ENCODE measurements at places on chromosomes 3 and 15.

DNA sequence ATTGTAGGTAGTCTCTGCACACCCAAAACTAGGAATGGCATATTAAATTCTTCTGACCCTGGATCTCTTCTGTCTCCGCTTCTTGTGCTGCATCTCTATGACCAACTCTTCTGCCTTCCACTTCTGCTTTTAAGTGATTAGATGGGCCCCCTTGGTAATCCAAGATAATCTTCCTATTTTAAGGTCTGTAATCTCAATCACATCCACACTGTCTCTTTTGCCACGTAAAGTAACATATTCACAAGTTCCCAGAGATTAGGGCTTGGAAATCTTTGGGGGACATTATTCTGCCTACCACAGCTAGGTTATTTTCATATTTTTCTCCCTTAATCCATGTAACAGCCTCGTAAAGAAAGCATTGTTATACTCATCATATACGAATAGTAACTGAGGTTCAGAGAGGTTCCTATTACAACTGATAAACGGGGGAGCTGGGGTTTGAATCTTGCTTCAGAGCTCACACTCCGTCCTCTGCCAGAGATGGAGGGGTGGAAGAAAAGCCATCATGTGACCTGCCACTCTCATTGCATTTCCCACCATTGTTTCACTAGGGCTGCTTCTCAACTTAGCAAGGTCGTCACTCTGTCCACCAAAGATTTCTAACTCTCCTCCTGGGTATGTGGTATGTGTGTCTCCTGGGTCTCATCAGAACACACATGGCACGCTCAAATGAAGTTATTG, 6.6 kb upstream of the CD47 start:
- DNase-seq, result no peak

DNA sequence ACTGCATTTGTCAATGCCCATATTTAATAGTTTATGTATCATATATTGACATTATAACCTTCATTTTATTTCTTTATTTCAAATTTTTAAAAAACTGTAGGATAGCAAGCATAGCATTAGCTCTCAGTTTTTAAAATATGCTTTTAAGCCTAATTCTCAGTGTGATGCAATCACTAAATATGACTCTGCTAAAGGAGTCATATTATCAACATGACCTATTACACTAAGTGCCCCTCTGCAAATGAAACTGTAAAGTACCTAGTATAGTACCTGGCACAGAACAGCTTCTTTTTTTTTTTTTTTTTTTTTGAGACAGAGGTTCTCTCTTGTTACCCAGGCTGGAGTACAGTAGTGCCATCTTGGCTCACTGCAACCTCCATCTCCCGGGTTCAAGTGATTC, 179.4 kb upstream of the CGNL1 start:
- no peak for DNase-seq

DNA sequence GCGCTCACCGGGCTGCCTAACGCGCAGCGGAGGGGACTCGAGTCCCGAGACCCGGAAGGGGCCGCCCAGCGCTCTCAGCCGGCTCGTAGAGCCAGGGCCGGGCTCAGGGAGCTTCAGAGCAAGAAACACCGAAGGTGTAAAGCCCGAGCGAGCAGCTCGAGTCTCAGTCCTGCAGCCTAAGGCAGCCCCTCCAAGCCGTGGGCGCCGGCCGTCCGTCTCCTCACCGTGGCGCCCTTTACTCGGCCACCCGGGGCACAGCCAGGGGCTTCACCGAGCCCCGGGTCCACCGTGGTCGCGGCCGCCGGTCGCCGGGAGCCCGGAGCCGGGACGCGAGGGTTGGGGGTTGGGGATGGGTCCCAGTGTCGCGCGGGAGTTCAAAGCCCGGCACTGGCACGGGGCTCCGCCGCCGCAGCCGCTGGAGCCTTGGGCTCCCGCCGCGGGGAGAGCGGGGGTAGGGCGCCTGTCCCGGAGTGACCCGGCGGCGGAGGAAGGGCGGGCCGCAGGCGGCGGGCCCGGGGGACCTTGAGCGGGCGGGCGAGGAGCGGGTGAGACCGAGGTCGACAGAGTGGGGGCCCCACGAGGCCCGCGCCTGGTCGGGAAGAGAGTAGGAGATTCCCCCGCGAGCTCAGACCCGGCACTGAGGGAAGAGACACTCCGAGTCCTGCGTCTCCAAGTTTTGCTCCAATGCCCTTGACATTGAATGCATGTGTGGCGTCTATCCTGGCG, 26.9 kb upstream of the THRB start:
- DNase-seq, result no peak

DNA sequence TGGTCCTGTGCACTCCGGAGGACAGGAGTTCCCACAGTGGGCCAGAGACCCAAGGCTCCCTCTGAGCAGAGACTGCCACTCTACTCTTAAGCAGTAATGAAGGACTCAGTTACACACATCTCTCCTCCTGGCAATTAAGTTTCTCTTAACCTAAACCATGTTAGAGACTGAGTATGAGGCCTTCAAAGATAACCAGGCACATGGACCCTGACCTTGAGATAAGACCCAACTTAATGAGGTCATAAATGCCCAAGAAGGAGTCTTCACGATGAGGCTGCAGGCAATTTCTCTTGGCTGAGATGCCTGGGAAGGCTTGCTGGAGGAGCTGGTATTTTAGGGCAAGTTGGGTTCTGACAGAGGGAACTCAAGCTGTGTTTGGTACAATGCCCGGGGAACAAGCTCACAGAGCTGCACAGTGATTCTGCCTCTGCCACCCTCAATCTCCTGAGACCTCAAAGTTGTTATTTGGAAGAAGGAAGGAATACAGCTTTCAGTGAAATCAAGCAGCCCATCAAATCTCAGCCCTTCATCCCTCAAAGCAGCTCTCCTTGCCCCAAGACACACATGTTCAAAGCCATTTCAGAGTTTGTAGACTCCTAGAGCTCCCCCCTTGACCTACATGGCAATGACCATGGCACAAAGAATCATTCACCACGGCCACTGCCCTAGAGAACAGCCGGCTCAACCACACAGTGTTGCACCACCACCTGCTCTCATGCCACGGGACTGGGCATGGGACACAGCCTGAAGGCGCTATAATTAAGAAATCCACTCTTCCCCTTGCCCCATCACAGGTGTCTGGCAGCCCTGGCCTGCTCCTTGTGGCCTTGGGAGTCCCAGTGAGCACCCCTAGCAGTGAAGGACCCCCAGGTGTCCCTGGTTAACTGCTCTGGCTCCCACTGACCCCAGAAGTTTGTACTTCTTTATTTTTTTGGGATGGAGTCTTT, 7.1 kb downstream of the RMDN3 start:
- no peak for DNase-seq

DNA sequence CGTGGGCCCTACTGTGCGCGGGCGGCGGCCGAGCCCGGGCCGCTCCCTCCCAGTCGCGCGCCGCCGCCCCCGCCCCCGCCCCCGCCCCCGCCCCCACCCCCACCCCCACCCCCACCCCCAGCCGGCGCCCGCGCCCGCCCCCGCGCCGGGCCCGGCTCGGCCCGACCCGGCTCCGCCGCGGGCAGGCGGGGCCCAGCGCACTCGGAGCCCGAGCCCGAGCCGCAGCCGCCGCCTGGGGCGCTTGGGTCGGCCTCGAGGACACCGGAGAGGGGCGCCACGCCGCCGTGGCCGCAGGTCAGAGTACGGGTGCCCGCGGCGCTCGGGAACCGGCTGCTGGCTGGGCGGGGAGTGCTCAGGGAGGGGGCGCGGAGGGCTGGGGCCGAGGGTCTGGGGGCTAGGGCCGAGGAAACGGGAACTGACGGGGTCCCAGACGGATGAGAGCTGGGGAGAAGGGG, 1.1 kb upstream of the PPARG start:
- DNase-seq, result no peak

- DNase-seq, result no peak
These were observed 291.8 kb downstream of the NAALADL2 start for GRCh38 chr3:175150812-175151401.

DNA sequence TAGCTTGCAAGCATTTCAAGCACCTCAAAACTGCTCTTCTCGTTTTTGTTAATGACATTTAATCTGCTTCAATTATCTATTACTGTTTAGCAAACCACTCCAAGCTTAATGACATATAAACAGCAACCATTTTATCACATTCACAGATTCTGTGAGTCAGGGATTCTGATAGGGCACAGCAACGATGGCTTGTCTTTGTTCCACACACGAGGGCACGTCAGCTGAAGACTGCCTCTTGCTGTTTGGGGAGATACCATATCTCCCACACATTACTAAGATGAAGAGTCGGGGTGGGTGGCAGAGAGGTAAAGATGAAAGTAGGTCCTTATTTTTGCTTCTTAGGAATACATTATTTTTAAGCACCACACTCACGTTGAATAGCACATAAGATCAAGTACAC, 19.3 kb downstream of the CPOX start:
- no peak for DNase-seq

- DNase-seq, result no peak
These were observed 6.9 kb downstream of the MAP1A start for GRCh38 chr15:43524254-43524845.

DNA sequence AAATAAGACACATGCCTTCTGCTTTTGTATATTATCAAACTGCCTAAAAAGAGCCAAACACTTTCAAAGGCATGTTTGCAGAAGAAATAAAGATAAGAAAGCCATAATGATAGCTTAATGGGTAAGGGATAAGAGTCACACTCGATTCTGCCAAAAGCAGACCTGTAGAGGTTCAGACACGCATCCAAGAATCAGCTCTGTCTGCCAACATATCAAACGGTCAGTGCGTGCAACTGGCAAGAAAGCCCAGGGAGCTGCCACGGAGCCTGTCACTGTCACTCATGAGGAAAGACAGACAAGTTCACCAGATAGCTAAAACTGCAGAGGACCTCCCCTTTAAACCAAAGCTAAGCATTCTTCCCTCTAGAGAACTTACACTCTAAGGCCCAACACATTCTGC, 23.2 kb downstream of the DCP1A start:
- DNase-seq, result no peak

GRCh38 chr15:77393471-77393840, 26.4 kb downstream of the PEAK1 start:
- DNase-seq, result no peak

DNA sequence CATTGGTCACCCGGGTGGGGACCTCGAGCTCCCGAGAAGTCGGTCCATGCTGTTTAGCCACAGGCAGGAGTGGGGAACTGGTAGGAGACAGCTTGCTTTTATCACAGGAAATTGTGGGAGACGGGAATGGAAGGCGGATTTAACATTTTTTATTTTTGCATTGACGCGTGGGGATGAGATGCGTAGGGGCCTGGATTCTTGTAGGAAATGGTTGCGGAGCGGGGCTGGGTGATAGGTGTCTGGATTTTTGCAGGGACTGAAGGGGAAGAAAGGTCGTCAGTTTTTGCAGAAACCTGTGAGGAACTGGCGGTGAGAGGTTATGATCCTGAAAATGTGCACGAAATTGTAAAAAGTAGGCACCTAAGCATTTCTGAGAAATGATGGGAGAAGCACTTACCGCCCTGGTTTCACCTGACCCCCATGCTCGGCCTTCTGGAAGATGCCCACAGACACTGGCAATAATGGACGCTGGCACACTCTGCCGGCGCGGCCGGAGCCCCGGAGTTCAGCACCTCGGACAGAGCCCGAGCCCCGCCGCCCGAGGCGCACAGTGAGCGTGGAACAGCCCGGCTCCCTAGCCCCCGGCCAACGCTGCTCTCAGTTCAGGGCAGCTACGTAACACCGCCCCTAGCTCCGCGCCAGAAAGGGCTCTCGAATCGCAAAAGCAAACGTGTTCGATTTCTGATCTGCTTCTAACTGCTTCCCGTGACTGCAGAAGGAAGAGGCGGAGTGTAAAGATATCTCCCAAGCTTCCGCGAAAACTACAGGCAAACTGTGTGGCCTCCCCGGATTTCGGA, 928 bp downstream of the ANKRD34C start:
- peak; percentile 11 for DNase-seq

DNA sequence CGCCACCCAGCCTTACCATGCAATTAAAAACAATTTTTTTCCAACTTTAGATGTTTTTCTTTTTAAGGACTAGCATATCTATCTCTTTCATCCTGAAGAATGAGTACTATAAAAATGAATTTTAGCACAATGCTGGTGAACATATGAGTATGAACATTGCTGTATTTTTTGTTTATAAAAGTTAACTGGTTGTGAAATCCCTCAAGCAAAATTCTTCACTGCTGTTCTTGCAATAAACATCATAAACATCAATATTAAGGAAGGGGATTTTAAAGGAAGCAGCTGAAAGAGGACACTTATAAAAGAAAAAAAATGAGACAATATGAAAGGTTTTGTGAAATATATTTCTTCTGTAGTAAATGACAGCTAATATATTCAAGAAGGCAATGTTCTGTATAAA, 3.0 kb downstream of the PLSCR4 start:
- no peak for DNase-seq

DNA sequence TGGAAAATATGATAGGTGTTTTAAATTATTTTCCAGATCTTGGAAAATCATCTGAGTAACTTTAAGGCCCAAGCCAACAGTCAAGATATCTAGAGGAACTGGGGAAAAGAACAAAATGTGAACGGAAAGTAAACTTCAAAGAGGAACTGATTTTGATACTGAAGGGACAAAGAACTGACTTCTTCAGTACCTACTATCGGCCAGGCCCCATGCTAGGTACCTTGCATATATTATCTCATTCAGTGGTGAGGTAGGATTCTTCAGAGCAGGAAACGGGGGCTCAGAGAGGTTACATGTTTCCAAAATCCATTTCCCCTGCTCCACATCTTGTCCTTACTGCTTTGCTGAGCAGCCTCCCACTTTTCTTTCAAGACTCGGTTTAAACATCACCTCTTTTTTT, 9.8 kb upstream of the ZNF710 start:
- no peak for DNase-seq

GRCh38 chr3:58332575-58333188, at the start of gene PXK:
TSS of gene PXK (plus strand) at chr3:58332892. CDS start at chr3:58332989, 97 bp downstream.
- peak; percentile 52 for DNase-seq

- DNase-seq, result no peak
These were observed 210.7 kb upstream of the UBE2E1 start for GRCh38 chr3:23594894-23595670.

DNA sequence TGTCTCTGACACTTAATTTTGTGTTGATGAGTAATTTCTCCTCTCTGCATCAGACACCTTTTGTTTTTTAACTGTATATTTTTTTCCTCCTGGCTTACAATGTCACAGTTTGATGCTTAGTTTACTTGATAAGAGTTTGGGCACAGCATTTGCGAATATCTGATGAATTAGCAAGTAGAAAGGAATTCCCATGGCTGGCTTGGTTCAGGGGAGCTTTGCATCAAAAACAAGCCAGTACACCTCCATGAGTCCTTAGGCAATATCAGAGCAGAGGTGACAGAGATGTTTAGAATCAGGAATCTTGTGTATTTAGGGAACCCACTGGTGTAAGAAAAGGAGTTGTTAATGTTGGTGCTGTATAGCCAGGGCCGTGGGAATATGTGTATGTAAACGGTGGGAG, 9.3 kb downstream of the ARHGEF26 start:
- no peak for DNase-seq

DNA sequence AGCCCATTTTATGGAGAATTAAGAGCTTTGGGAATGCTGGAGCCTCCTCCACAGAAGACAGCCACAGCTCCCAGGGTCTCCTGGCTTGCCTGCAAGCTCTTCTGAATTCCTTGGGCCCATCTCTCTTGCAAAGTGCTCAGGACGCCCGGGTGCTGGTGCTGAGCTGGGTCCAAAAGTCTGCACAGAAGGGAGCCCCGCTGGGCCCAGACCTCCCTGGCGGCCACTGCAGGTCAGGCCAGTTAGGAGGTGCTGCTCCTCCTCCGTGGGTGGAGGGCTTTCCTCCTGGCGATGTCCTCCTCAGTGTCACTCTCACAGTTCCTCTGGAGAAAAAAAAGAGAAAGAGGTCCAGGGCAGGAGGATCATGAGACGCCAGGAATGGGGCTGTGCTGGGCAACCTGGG, 74.5 kb upstream of the HERC1 start:
- DNase-seq, result no peak

Data from amygdala (tissue), 56 donors.